ENCODE measurements at places on chromosomes 5 and 9.
A peak's percentile ranks its signal among the peaks of the same experiment; 100 is the strongest.

GRCh38 chr5:166713295-166713694 lies 1578.2 kb upstream of the WWC1 start:
- no peak for DNase-seq

DNA sequence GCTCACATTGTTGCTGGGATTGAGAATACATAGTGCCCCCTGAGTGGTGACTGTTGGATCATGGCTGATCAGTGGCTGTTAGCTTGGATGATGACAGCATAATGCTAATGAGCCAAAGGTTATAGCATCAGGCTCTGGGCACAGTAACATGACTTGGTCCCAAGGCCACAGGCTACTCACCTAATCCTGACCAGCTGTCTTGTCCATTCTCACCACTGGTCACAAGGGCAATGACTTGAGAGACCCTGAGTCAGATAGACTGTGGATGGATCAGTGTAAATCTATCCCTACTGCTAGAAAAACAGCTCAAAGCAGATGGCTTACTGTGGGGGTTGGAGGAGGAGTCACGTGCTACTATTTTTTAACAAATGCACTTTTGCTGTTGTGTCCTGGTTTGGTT lies 74.7 kb downstream of the AOPEP start:
- no peak for DNase-seq

- no peak for DNase-seq
These were observed 367.5 kb downstream of the KDM4C start for GRCh38 chr9:7125231-7125630.

GRCh38 chr5:1524481-1524798 lies 680 bp upstream of the LPCAT1 start:
- DNase-seq = no peak

- DNase-seq = no peak
These were observed 459.3 kb upstream of the MEF2C start for GRCh38 chr5:89342106-89342876.

DNA sequence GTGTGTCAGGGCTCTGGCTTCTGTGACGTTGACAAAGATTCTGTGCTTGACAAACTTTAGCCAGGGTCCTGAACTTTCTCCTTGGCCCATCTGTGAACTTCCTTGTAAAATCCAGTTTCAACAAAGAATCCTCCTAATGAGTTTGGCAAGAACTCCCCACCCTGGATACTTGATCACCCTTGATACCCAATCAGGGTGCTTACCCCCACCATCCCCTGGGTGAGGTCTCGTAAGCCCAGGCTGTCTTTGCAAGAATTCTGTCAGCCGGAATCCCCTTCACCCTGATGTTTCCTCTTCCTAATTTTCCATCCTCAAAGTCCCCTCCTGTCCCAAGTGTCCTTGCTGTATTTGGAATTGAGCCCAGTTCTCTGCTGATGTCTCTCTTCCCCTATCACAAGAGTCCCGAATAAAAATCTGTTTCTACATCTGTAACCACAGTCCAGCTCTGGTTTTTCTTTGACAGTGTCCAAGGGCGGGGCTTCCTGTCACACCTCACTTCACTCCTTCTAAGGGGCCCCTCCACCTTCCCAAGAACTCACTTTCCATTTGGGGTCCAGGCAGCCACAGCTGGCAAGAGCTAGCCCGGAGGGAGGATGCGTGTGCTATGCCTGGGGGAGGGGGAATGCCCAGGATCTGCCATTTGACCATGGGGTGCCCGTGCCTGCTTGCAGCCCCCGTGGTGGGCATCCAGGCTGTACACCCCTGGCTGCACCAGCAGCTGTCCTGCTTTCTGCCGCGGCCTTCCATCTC lies 2.7 kb upstream of the CARD19 start:
- DNase-seq = no peak

- no peak for DNase-seq
These were observed 25.2 kb upstream of the ASPN start for GRCh38 chr9:92507496-92507895.

DNA sequence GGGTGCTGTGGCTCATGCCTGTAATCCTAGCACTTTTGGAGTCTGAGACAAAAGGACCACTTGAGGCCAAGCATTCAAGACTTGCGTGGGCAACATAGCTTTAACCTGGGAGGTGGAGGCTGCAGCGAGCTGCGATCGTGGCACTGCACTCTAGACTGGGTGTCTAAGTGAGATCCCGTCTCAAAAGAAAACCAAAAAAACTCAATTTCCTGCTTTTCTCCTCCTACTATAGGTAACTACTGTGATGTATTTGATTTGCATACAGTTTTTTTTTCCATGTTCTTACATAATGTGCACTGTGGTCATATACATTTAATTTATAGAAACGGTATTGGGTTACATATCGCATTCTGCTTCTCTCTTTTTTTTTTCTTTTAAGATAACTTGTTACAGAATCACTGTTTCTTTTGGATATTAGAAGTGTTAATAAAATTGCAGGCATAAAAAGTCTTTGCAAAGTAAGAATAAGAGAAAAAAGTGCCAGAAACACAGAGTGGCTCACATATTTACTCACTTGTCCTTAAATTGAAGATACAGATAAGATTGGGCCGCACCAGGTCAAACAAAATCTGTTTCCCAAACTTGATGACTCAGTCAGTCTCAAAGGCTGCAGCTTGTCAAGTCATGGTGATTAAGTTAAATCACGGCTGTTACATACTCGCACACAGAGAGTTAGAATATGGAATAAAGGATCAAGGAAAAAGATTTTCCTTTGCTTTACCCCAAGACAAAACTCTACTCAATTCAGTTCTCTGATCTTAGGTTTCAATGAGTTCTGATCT lies 2.0 kb upstream of the PTGR1 start:
- no peak for DNase-seq

DNA sequence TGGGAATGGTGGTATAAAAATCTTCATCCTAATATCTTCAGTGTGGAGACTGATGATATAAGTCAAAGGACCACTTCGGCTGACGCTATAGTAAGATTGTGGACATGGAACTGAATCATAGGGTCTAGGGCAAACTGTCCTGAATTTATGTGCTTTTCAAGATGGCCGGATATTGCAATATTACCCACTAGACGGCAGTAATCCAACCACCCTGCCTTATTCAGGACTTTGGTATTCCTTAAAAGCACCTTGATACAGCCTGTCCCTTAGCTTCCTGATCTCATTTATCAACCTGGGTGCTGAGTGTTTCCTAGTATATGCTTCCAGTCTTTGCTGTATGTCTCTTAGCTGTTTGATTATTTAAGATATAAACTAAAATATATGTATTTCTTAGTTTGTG lies 71.2 kb upstream of the COX7C start:
- DNase-seq = no peak

DNA sequence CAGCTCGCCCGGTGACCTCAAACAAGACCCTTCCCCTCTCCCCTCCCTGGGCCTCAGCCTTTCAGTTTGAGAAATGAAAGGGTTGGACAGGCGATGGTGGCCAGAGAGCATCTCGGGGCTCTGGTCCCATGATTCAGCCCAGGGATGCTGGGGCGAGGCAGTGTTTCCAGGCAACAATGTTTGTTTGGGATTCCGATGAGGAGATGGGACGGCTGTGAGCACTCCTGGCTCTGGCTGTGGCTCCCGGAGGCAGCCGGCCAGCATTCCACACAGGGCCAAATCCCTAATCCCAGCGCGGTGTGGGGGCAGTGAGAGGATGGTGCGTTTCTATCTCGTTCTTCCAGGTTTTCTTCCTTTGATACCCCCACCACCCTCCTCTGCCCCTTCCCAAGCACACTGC lies 66.0 kb downstream of the HMCN2 start:
- DNase-seq = no peak

DNA sequence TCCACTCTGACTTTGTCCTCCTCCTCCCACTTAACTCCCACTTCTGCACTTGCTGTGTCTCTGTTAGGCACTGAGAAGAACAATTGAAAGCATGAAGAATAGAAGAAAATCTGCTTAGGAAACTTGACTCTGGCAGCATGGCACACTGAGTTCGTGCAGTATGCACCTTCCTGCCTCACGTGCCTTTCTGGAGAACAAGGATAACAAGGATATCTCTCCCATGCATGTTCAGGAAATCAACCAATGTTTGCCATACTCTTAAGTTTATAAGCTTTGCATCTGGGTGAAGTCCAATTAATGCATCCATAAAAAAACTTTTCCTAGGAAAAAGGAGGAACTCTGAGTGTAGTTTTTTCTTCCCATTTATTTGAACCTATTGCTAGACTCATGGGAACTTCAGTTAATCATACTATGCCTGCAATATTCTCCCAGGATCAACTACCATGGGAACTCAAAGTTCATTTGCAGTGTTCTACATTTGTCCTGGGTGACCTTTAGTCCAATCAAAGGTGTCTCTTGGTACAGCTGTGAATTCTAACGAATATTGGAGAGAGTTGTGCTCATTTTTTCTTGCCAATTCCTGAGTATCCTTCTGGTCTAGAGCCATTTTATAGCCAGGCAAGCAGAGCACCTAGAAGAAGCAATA lies 227.0 kb downstream of the ENC1 start:
- no peak for DNase-seq

DNA sequence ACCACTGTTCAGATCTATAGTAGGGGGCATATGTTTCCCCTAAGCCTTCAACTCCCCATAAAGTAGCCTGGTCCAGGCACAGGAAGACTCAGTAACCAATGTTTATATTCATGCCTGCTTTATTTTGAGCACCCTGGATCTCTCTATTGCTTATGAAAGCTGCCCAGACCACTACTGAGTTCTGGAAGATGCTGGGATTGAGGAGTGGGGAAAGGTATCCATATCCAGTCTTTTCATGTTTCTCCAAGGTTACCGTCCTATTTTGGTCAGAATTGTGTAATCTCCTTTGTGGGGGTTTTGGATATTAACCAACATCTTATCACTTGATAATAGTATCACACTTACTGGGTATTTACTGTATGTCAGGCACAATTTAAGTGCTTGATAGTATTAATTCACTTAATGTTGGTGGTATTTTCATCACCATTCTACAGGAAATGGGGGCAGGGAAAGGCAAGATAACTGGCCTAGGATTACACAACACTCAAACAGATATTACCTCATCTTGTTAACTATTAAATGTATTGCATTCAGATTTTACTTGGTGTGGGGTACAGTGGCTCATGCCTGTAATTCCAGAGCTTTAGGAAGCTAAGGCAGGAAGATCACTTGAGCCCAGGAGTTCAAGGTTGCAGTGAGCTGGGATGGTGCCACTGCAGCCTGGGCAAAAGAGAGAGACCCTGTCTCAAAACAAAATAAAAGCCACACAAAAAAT lies 36.3 kb downstream of the RUSC2 start:
- DNase-seq = no peak

GRCh38 chr9:20561531-20561930 lies 60.8 kb downstream of the MLLT3 start:
- DNase-seq = no peak

DNA sequence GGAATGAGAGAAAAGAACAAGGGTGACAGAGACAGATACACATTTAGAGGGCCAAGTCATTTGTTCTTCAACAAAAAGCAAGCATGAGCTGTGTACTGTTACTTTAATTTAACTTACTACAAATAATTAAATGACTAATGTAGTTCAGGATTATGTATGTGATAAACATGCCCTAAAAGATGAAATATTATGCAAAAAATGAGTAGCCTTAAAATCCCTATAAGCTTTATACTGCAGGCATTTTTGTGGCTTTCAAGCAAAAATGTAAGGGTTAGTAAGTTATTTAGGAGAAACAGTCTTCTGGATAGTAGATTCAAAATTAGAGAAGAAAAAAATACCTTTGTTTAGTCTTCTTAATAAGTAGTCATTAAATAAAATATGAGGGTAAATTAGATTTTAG lies 431.2 kb downstream of the CSNK1G3 start:
- DNase-seq = no peak

- no peak for DNase-seq
These were observed 53.8 kb downstream of the GCNT1 start for GRCh38 chr9:76512826-76513225.

DNA sequence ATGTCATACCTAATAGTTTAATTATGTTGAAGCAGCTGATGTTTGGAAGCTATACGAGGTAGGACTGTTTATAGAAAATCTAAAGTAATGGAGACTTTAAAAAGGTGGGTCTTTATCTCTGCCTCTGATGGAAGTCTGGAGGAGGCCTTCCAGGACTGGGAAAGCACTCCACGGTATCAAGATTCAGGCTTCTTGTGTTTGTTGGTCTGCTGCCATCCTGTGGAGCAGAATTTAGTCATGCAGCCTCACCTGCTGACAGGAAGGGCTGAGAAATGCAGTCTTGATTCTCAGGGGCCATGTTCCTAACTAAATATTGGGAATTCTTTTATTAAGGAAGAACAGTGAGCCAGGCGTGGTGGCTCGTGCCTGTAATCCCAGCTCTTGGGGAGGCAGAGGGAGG lies 15.9 kb downstream of the SPDL1 start:
- DNase-seq = no peak

DNA sequence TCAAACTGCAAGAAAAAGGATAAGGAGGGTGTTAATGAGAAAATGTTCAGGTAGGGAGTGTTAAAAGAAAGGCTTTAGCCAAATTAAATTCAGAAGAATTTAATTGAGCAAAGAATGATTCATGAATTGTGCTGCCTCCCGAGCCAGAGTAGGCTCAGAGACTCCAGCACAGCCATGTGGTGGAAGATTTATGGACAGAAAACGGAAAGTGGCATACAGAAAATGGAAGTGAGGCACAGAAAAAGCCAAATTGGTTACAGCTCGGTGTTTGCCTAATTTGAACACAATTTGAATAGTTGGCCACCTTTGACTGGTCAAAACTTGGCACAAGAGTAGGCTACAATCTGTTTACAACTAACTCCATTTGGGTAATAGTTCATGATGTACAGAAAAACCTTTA lies 9.6 kb upstream of the SLC30A5 start:
- DNase-seq = no peak

- DNase-seq = peak; percentile 4
These were observed 144.6 kb downstream of the CETN3 start for GRCh38 chr5:90264689-90265544.

- DNase-seq = no peak
These were observed 271.9 kb downstream of the NSG2 start for GRCh38 chr5:174317256-174317894.

DNA sequence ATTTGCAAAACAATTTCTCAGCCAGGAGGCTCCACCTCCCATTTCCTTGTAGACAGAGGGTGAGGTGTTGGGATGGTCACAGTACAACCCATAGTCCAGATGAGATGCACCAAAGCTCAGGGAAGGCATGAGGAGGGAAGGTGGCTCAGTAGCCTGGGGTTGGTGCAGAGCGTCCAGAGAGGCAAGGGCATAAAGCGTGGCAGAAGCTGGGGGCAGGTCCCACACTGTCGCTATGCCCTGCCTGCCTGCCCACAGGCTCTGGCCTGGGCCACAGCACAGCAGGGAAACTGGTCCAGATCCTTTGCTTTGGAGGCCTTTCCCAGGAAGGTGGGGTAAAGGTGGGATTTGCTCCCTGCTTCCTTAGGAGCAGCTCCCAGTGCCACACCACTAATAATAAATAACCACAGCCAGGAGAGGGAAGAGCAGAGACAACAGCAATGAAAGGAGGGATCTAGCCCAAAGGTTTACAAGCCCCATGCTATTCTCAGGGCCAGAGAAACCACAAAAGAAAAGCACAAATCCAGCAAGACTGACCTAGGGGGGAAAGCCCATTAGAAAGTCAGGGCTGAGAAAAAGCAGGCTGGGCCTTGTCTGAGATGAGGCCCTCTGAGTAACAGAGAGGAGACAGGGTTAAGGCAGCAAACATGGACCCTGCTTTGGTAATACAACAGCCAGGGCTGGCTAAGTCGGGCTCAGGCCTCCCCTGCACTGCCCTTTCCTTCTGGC lies 27.2 kb downstream of the PCDHGC5 start:
- DNase-seq = no peak

All from stimulated activated CD4-positive, alpha-beta T cell treated with anti-CD3 and anti-CD28 coated beads, TNF-alpha, amount 100 ng/mL, for 4 hours (primary cell).